Effector memory CD4-positive, alpha-beta T cell (primary cell): ENCODE measurements at places on chromosomes 13 and 19.

- DNase-seq = no peak
Measured at GRCh38 chr19:32289566-32290210, 55.7 kb upstream of the ZNF507 start.

DNA sequence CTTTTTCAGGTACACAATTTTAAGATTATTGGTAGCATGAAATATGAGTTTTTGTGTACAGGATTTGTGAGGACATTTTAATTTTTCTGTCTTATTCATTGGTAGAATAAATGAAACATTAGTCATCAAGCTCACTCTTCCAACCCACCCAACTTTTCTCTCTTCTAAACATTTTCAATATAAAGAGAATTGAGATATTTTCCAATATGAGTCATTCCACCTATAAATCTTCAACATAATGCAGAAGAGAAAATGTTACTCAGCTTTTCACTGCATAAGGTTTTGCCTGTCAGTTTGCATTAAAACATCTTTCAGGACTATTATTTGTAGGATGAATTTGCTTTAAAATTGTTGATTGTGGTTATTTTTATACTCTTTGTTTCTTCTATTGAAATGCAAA is 330.7 kb downstream of the PCDH20 start:
- no peak for DNase-seq

GRCh38 chr19:31570718-31571117 is 221.5 kb upstream of the TSHZ3 start:
- DNase-seq = no peak

DNA sequence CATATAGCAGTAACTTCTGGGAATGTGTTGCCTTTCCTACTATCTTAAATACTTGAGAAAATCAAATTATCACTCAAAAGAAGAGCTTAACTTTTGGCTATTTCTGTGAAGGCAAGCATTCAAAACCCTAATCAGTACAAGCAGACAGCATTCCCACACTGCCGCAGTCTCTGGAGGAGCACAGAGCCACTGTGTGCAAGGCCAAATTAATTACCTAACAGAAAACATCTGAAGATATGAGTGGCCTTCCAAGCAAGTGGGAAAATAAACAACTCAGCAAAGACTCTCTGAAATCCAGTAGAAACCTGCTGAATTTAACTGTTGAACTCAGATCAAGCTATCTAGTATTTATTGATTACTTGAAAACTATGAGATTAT is 68.2 kb downstream of the COL4A1 start:
- no peak for DNase-seq

GRCh38 chr13:20173116-20173746 is 12.4 kb upstream of the GJA3 start:
- no peak for DNase-seq

- no peak for DNase-seq
Measured at GRCh38 chr19:41735071-41735600, 20.2 kb upstream of the CEACAM6 start.

- DNase-seq = no peak
Measured at GRCh38 chr13:23348262-23349127, 85.0 kb downstream of the SACS start.

DNA sequence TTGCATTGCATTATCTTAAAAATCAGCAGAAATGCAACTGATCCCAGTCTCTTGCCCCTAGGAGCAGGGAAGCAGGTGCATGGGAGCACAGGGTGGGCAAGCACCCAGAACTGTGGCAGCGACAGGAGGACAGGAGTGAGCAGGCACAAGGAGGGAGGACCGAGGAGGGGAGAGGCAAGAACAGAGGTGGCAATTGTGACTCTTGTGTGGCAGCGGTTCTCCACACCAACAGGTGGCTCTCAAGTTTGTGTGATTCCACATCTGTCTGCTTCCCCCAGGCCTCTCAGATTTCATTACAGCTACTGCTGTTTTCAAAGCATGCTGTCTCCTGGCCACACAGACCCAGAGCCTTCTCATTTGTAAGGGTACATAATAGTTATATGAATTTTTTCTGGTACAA is 108.5 kb downstream of the STK24 start:
- no peak for DNase-seq

DNA sequence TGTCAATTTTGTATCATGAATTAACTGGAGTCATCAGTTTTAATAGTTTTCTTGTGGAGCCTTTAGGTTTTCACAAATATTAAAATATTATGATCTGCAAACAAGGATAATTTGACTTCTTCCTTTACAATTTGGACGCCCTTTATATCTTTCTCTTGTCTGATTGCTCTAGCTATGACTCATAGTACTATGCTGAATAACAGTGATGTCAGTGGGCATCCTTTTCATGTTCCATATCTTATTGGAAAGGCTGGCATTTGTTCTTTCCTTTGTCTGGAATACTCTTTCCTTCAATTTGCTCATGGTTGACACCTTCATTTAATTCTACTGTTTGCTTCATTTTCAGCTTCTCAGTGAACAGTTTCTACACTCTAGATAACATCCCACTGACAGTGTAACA is 1129.3 kb downstream of the SLITRK5 start:
- no peak for DNase-seq

DNA sequence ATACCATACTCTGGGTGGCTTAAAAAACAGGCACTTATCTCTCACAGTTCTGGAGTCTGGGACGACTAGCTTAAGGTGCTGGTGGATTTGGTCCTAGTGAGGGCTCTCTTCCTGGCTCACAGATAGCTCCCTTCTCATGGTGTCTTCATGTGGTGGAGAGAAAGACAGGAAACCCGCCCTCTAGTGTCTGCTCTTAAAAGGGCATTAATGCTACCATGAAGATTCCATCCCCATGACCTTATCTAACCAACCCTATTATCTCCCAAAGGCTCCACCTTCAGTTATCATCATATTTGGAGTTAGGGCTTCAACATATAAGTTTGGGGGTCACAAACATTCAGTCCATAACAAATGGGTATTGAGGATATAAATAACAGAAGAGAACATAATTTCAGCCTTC is 139.4 kb downstream of the HS6ST3 start:
- no peak for DNase-seq

- no peak for DNase-seq
Measured at GRCh38 chr19:50952910-50953309, at the start of gene KLK5. TSS of gene KLK5 (minus strand) at chr19:50953038. CDS start at chr19:50952657, 381 bp downstream.
